GM12878 (cell line): ENCODE measurements at places on chromosomes 5 and 9. TPM values are rescaled to one million over a fixed set of nuclear protein-coding genes. Genes with fewer than 3 reads are reported as not detected.

DNA sequence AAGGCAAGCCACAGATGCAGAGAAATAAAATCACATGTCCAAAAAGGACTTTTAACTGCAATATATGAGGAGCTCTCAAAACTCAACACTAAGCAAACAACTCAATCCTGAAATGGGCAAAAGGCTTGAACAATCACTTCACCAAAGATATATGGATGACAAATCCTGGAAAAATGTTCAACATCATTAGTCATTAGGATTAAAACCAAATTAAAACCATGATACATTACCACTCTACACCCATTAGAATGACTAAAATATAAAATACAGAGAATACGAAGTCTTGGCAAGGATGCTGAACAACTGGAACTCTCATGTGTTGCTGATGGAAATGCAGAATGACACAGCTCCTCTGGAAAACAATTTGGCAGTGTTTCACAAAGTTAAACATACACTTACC is 277.4 kb downstream of the TLE1 start:
- H3K27ac ChIP-seq: no peak overlapping the region
- H3K4me3 ChIP-seq: no peak overlapping the region
- no peaks in the 10 kb centered on the region for H3K36me3 ChIP-seq

- DNase-seq: no peak
- H3K4me3 ChIP-seq: no peak overlapping the region
- no peaks in the 10 kb centered on the region for H3K36me3 ChIP-seq
- no peaks in the 10 kb centered on the region for H3K4me1 ChIP-seq
- H3K27ac ChIP-seq: no peak overlapping the region
Observed at GRCh38 chr9:93390953-93391515, 60.5 kb upstream of the FAM120A start.

DNA sequence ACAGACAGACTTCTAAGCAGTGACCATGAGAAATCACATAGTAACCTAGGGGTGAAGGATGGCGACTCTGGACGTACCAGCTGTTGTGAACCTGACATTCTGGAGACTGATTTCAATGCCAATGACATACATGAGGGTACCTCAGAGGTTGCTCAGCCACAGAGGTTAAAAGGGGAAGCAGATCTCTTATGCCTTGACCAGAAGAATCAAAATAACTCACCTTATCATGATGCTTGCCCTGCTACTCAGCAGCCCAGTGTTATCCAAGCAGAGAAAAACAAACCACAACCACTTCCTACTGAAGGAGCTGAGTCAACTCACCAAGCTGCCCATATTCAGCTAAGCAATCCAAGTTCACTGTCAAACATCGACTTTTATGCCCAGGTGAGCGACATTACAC is 38.0 kb upstream of the CCDC152 start:
- DNase-seq: peak; percentile 32
- H3K4me1 ChIP-seq: peaks cover 8% of the 10 kb centered on the region
- H3K36me3 ChIP-seq: no peaks in the 10 kb centered on the region
- H3K4me3 ChIP-seq: no peak overlapping the region

GRCh38 chr9:21831841-21832509 is 29.5 kb downstream of the MTAP start:
- H3K4me3 ChIP-seq: peak overlapping the region; percentile 24; the same call in 1 of the 2 replicates
- peaks cover 6% of the 10 kb centered on the region for H3K36me3 ChIP-seq
- DNase-seq: peak; percentile 71

GRCh38 chr5:81021951-81022687 is 62.0 kb downstream of the RASGRF2 start:
- no peaks in the 10 kb centered on the region for H3K36me3 ChIP-seq
- no peak overlapping the region for H3K4me3 ChIP-seq
- DNase-seq: no peak
- H3K27me3 ChIP-seq: peaks cover 2% of the 10 kb centered on the region; the same call in 1 of the 2 replicates
- H3K4me1 ChIP-seq: no peaks in the 10 kb centered on the region

DNA sequence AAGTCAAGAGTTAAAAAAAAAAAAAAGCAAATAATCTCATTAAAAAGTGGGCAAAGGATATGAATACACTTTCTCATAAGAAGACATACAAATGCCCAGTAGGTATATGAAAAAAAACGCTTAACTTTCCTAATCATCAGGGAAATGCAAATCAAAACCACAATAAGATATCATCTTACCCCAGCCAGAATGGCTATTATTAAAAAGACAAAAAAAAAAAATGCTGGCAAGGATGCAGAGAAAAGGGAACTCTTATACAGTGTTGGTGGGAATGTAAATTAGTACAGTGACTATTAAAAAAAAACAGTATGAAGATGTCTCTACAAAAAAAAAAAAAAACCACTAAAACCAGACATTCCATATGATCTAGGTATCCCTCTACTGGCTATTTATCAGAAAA is 79.4 kb downstream of the LPAR1 start:
- H3K4me3 ChIP-seq: no peak overlapping the region
- H3K36me3 ChIP-seq: no peaks in the 10 kb centered on the region
- H3K27me3 ChIP-seq: no peaks in the 10 kb centered on the region
- no peaks in the 10 kb centered on the region for H3K4me1 ChIP-seq
- no peak overlapping the region for H3K27ac ChIP-seq

DNA sequence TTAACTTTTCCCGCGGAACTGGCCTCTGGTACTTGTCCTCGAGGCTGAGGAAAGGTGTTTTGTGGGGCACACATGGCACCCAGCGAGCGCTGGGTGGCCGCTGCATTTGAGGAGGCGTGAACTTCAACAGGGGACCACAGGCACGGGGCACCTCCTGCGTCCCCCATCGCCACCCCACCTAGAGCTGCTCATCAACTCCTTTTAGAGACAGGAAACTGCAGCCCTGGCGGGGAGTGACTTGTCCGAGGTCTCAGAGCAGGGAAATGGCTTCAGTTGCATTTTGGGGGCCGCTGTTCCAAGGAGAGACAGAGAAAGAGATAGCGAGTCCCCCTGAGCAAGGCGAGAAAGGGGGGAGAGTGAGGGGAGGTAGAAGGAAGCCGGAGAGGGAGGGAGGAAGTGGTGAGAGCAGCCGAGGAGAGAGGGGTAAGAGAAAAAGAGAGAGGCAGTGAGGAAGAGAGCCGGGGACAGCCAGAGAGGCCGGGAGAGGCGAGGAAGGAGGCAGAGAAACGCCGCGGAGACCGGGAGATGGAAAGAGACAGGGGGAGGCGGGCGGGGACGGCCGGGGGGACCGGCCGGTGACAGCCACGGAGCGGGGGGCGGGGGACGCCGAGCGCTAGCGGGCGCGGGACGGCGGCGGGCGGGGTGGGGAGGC is 12.5 kb upstream of the LHX2 start:
- peak overlapping the region; percentile 50 for H3K4me3 ChIP-seq
- no peak overlapping the region; the same call in 1 of the 2 replicates for H3K27ac ChIP-seq
- no peak for DNase-seq
- no peaks in the 10 kb centered on the region for H3K36me3 ChIP-seq

GRCh38 chr5:32276173-32276853 is 36.4 kb downstream of the MTMR12 start:
- peaks cover 10% of the 10 kb centered on the region for H3K36me3 ChIP-seq
- DNase-seq: no peak
- H3K4me3 ChIP-seq: no peak overlapping the region
- H3K27ac ChIP-seq: peak overlapping the region; percentile 19; the same call in 1 of the 2 replicates
- H3K27me3 ChIP-seq: no peaks in the 10 kb centered on the region
- H3K4me1 ChIP-seq: peaks cover 39% of the 10 kb centered on the region

GRCh38 chr5:146047396-146047795 is 58.0 kb downstream of the PLAC8L1 start:
- no peaks in the 10 kb centered on the region for H3K4me1 ChIP-seq
- no peak overlapping the region for H3K4me3 ChIP-seq
- DNase-seq: no peak
- H3K27ac ChIP-seq: no peak overlapping the region

DNA sequence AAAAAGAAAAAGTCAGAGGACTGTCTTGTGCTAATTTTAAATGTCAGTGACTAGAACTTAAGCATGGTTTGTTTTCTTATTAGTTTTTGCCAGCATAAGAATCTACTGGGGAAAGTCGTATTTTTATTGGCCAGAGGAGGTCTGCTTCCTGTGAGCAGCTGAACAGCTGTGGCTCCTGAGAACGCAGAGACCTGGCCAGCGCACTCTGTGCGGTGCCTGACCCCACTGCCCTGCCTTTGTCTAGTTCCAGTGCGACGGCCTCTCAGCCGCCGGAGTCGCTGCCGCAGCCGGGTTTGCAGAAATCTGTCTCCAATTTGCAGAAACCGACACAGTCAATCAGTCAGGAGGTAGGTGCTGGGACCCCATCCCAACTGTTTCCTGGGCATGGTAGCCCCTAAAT is 42.5 kb downstream of the PRRC2B start:
- DNase-seq: no peak
- peaks cover 4% of the 10 kb centered on the region; the same call in 1 of the 2 replicates for H3K4me1 ChIP-seq
- H3K27ac ChIP-seq: no peak overlapping the region
- no peak overlapping the region for H3K4me3 ChIP-seq

- peak overlapping the region; percentile 82 for H3K27ac ChIP-seq
- peak; percentile 74 for DNase-seq
- H3K36me3 ChIP-seq: no peaks in the 10 kb centered on the region
- H3K27me3 ChIP-seq: no peaks in the 10 kb centered on the region
- H3K4me1 ChIP-seq: peaks cover 13% of the 10 kb centered on the region
- peak overlapping the region; percentile 80 for H3K4me3 ChIP-seq
Observed at GRCh38 chr9:69174616-69175463, 763 bp downstream of the TJP2 start.

DNA sequence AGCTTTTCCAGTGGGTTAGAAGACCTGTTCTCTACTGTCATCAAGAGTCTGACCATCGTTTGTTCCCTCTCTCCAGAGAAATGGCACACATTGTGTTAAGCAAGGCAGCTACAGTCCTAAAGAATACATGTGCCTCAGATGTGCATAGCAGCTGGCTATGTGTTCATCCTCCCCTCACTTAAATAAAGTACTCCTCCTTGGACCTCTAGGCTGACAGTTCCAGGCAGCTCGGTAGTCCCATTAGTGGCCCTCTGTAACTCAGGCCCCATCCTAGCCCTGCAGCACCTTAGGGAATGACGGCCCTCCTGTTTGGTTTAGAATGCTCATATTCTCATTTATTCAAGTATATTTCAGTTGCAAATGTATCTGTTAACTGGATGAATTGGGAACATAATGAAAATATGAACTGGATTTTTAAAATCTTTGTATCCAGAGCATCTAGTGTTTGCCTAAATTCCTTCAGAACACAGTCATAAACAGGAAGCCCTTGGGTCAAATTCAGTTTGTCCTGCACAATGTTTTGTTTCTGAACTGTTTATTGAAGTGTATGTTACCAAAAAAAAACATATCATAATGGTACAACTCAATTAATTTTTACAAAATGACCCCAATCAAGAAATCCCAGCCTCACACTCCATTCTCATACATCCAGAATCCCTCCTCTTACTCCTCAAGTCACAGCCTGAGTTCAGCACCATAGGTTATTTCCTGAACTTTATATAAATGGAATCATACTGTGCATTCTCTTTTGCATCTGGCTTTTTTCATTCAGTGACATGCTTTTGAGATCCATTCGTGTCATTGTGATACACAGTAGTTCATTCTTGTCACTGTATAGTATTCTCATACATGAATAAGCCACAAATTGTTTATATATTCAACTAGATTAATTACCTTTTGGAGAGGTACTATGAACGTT is 1.6 kb upstream of the ASPN start:
- H3K4me1 ChIP-seq: 0 out of 2 replicates have a peak, but pooled peaks cover 4% of the 10 kb centered on the region
- no peaks in the 10 kb centered on the region for H3K27me3 ChIP-seq
- DNase-seq: no peak
- H3K36me3 ChIP-seq: no peaks in the 10 kb centered on the region

DNA sequence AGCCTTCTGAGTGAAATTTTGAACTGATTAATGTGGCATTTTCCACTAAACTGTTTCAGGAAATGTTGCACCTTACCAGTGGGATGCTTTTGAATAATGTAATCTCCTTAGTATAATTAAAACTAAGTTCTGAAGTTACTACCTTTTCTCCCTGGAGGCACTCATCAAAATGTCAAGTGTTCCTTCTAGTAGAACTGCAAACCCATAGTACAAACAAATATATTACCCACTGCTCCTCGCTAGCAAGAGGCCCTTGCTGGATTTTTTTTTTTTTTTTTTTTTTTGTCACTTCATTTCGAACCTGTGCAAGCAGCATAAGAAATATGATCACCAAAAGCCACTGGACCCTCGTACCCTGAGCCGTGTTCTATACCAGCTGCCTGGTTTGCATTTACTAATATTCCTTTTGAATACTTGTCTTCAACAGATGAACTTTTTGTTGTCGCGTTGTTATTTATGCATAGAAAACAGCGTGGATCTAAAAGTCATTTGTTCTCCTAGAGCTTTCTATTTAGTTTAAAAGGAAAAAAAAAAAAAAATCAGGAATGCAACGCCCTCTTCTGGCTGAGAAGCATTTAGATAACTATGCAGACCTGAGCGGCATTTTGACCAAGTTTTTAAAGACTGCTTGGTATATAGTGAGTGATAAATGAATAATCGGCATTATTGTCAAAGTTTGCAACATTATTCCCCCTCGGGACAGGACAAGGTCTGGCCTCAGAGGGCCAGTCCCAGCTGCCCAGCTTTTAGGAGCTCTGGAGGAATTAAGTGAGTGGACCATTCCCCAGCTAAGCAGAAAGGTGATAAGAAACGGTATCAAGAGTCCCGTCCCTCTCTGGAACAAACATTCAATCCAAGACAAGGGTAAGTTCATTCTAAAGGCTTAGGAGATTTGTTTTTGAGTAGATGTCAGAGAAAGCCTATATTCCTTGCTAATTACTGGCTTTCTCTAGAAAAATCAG is 162.5 kb upstream of the KIF2A start:
- no peaks in the 10 kb centered on the region for H3K36me3 ChIP-seq
- 0 out of 2 replicates have a peak, but pooled peaks cover 2% of the 10 kb centered on the region for H3K27me3 ChIP-seq
- no peaks in the 10 kb centered on the region for H3K4me1 ChIP-seq
- DNase-seq: no peak
- no peak overlapping the region for H3K4me3 ChIP-seq

DNA sequence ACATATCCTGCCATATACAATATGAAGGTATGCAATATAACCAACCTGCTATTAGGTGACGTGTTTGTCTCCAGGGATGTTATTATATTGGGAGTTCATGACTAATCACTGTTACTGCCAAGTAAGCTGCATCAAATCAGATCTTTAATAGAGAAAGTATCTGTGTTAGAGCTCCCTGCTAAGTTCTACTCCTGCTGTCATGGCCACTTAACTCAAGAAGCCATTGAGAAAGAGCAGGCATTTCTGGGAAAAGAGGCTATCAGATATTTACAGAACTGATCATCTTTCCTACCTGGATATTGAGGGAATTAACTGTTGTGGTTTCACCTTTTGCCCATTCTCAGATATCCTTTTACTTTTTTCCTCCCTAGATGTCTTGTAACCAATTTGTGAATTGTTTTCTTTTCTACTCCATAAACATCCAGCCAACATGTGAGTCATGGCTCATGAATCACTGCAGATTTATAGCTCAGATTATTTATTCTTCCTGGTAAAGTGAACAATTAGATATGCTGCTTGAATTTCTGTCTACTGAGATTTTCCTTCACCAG is 634.8 kb upstream of the FAM174A start:
- no peak overlapping the region for H3K4me3 ChIP-seq
- H3K4me1 ChIP-seq: no peaks in the 10 kb centered on the region
- H3K27me3 ChIP-seq: no peaks in the 10 kb centered on the region
- DNase-seq: no peak
- H3K36me3 ChIP-seq: no peaks in the 10 kb centered on the region
- no peak overlapping the region for H3K27ac ChIP-seq

Gene RGS3
- 42.6 and 42.7 TPM in 2 replicates for total RNA-seq

Gene POU5F2
- 0.40 and 0.59 TPM in 2 replicates for total RNA-seq

Gene FABP6
- total RNA-seq: 1.9 and 2.3 TPM in 2 replicates

Gene TAF11L3
- total RNA-seq: not detected in 2 replicates

Gene EPB41L4B
- 0.16 and 0.28 TPM in 2 replicates for total RNA-seq

Gene AK8
- not detected in 2 replicates for total RNA-seq

Gene PAEP
- total RNA-seq: not detected in 2 replicates

Gene LCN15
- not detected in 2 replicates for total RNA-seq

Gene CORO2A
- total RNA-seq: 4.8 and 4.9 TPM in 2 replicates
